ENCODE measurements at places on chromosomes 4 and X. TPM values are rescaled to one million over a fixed set of nuclear protein-coding genes. Genes with fewer than 3 reads are reported as not detected.

- H3K27me3 ChIP-seq: no peaks in the 10 kb centered on the region
- no peaks in the 10 kb centered on the region for H3K36me3 ChIP-seq
- H3K27ac ChIP-seq: no peak overlapping the region
- no peak overlapping the region for H3K4me3 ChIP-seq
- H3K4me1 ChIP-seq: no peaks in the 10 kb centered on the region
Measured at GRCh38 chr4:100278567-100278966, 88.3 kb upstream of the DDIT4L start.

The NXF2 gene
- not detected for total RNA-seq

- no peaks in the 10 kb centered on the region for H3K27me3 ChIP-seq
- DNase-seq: no peak
- no peak overlapping the region for H3K4me3 ChIP-seq
- H3K4me1 ChIP-seq: peaks cover 24% of the 10 kb centered on the region
- H3K27ac ChIP-seq: no peak overlapping the region
Measured at GRCh38 chr4:8141935-8142334, 16.7 kb downstream of the ABLIM2 start.

GRCh38 chr4:75087865-75088264 lies 154.9 kb downstream of the PARM1 start:
- no peak overlapping the region for H3K27ac ChIP-seq
- no peaks in the 10 kb centered on the region for H3K36me3 ChIP-seq
- no peak for DNase-seq

The BRS3 gene
- not detected for total RNA-seq

The PTCHD1 gene
- total RNA-seq: not detected

The SFRP2 gene
- total RNA-seq: 11.9 TPM
